ENCODE measurements at places on chromosomes 11 and 22.

DNA sequence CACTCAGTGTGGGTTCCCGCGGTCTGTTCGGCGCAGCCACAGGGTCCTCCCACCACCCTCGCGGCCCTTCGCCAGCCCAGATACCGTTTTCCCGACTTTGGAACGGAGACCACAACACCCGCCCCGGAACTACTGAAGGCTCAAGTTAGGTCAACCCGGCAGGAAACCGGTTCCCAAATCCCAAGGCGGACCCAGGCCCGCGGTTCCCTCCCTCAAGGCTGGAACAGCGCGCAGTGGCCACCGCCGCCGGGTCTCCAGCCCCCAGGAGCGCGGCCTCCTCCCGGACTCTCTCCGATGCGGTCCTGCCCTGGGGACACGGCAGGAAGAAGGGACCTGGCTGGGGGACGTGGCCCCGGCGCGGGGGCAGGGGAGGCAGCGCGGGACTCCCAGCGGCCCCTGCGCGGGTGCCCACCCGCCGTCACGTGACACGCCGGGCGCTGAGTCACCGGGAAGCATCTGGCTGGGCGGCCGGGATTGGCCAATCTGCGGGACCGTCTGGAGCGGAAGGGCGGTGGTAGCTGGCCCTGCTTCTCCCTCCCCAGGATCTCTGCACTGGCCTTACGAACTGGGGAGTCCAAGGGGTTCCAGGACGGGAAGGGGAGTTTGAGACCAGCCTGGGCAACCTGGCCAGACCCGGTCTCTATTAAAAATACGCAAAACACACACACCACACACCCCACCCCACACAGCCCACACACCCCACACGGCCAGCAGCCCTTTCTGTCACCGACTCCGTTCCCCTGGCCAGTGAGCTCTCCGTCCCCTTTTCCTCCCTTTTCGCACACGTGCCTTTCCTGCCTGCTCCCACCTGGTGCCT, 21.5 kb upstream of the MALAT1 start:
- peak; percentile 91 for DNase-seq

DNA sequence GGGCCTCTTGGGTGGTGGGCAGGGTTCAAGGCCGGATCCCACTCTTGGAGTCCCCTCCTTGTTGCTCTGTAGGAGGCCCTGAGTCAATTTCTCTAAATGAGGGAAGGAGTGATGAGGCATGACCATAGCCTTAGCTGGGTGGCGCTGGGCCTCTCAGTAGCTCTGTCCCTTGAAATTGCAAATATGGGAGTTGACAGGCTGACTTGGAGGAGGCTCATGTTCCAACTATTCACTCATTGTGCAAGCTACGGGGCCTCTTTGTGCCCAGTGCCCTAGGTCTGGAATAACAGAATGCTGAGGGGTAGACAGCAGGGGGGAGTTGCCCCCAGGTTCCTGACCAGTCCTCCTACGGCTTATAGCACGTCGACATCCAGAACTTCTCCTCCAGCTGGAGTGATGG, 8.0 kb downstream of the SELENOM start:
- DNase-seq = no peak

DNA sequence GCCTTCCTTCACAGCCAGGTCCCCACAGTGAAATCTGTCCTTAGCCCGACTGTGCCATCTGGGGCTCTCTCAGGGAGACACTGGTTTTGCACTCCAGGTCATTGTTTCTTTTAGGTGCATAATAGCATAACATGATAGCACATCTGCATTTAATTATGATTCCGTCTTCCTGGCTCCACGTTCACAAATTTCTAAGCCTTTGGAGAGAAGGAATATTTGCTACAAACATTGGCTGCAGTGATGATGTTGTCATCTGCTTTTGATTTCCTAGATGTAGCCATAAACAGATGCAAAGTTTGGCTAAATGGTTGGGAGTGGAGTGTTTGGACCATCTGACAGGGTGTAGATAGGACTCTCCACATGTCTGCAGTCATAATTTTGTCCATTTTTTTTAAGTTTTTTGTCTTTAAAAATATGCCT, 12.0 kb upstream of the CAT start:
- DNase-seq = no peak

GRCh38 chr11:44596525-44597276, 31.2 kb downstream of the CD82 start:
- DNase-seq = peak; percentile 62

DNA sequence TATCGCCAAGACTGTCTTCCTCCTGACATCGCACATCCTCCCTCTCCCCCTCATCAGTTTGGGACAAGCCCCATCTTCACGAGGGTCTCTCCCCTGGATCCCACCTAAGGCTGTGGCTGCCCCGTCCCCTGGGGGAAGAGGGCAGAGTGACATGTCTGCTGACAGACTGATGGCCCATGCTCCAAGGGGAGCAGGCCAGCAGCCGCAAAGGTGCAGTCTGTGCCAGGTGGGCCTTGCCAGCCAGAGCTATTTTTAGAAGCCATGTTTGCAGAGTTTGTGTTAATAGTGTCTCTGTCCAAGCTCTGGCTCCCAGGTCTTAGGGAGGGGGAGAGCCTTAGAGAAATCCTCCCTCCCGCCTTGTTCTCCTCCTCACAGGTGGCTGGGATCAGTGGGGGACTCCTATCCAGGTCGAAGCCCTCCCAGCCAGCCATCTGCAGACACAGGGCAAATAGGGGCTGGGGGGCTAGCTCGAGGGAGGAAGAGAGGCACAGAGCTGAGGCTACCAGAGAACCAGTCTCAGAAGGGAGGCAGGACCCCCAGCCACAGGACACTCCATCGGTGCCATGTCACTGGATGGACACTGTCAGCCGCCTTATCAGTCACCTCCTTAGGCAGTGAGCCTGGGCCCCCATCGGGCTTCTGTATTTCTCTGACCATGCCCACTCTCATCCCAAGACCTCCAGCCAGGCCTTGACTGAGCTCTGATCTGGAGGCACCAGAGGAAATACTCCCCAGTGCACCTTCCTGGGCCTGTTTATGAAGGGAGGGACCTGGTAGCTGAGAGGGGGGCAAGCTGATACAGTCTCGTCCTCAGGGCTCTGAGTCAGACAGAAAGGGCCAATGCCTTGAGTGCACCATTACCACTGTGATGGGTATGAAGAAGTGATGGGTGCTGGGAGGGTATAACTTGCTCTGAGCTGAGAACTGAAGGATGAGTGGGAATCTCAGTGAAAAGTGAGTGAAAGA, 49.3 kb downstream of the CHRDL2 start:
- DNase-seq = no peak

DNA sequence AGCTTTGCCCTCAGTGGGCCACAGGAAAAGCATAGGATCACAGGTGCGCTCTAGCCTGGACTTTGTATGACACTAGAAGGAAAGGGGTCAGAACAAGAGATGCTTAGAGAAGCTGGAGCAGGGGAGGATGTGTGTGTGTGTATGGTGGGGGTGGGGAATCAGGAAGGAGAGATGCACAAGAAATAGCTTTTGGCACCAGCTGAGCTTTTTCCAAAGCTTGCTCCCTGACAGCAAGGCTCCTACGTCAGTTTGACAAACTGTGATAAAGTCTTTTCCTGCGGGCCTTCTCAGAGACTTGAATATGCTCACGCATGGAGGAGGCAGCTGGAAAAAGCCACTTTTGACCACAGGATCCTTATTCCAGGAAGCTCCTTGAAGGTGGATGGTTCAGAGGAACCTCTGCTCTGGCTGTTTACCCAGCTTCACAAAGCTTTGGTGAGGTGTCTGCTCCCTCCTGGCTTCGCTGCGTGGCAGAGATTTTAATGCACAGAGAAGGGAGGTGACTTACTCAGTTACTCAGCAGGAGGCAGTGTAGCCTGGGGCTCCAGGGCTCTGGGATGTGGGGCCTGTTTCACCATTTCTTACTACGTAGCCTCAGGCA, 3.9 kb downstream of the CDC42EP1 start:
- no peak for DNase-seq

GRCh38 chr11:130202009-130202817, 42.6 kb downstream of the ST14 start:
- DNase-seq = no peak

DNA sequence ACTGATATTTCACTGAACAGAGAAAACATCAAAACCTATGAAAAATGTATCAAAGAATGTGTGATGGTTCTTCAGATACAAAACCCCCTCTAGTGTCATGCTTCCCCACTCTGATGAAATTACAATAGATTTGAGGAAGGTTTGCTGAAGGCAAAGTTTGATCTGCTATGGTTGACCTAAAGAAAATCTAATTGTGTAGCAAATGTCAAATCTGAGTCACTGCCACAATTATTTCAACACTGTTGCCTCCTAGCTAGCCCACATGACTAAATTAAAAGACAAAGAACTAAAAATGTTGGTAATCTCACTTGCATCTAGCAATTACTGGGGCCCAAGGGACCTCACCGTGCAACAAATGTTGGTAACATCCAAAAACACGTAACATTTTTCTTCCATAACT, 728.0 kb downstream of the DLG2 start:
- no peak for DNase-seq

DNA sequence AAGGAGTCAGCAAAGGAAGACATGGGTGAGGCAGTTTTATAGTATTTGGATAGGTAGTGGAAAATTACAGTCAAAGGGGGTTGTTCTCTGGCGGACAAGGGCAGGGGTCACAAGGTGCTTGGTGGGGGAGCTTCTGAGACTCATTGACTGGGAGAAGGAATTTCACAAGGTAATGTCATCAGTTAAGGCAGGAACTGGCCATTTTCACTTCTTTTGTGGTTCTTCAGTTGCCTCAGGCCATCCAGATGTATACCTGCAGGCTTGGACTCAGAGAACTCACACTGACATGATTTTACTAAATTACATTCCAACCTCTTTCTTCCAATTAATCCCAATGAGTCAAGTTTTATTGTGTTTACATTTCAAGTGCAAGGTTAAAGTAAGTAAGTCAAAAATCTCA, 240.5 kb upstream of the API5 start:
- DNase-seq = no peak

- DNase-seq = no peak
Observed at GRCh38 chr22:19961201-19961580, 19.6 kb upstream of the TXNRD2 start.

DNA sequence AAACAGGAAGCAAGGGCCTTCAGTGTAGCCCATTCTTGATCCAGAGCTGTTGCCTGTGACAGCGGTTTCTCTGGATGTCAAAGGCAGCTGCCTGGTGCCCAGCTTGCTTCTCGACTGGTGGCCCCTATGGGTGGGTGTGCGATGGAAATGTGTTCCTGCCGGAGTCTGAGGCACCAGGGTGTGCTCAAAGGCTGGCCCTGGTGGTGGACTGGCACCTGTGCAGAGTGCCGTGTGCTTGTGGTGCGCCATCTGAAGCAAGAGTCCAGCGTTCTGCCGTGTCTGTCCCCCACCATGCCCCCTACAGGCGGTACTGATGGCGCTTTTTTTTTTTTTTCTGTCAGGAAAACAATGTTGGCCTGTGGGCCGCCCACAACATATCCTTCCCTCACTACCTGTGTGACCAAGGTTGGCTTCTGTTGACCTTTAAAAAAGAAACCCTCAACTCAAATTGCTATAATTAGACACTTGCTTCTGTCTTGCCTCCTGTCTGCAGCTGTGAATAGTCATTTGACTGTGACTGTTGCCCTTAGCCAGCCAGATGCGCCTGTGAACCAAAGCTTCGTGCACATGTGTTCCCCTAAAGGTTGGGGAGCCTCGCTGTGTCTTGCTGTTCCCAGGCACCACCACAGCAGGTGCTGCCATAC, 4.7 kb upstream of the RANBP1 start:
- no peak for DNase-seq

GRCh38 chr11:15742626-15743519, 613.5 kb downstream of the SOX6 start:
- no peak for DNase-seq

DNA sequence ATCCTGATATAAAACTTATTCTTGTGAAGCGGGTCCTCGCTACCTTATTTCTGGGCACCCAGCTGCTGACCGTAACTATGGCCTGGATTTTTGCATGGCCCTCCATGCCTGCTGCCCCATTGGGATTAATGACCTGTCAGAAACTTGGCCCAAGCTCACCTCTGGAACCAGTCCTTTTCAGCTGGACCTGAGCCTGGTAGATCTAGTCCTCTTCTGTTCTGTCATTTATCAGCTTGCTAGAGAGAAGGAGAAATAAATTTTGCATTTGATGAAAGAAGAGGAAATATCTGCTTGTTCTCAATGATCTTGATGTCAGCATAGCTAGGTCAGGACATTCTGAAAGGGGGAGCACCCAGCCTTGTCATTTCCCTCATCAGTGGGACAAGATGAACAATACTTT, 387.8 kb upstream of the LARGE1 start:
- DNase-seq = no peak

DNA sequence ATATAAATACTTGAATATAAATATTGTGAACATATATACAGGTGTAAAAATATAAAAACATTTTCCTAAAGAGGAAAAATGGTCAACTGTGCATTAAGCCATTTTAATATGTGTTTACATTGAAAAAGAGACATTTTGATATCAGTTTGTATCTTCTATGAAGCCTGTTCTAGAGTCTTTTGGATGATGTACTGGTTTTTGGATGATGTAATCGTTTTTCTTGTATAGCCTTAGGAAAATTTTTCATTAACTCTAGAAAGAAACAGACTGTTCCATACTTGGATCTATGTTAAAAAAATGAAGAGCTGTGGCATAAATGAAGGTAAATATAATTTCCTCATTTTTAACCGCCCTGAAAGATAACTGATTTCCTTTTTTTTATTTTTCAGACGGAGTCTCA, 39.6 kb upstream of the RDX start:
- no peak for DNase-seq

- DNase-seq = no peak
Observed at GRCh38 chr22:31281733-31282132, 10.6 kb downstream of the PIK3IP1 start.

GRCh38 chr11:90234977-90235376, 12.1 kb upstream of the CHORDC1 start:
- no peak for DNase-seq

- DNase-seq = no peak
Observed at GRCh38 chr11:99135508-99135907, 114.8 kb downstream of the CNTN5 start.

Data from T-cell (primary cell).